ENCODE measurements at places on chromosomes 6 and 20.
A peak's percentile ranks its signal among the peaks of the same experiment; 100 is the strongest.

GRCh38 chr6:37131104-37131959, 38.6 kb upstream of the PIM1 start:
- no peak for DNase-seq

- no peak for DNase-seq
These were observed 40.3 kb downstream of the IL22RA2 start for GRCh38 chr6:137133122-137133521.

GRCh38 chr6:127586372-127586771, 9.4 kb downstream of the C6orf58 start:
- no peak for DNase-seq

- DNase-seq, result no peak
These were observed 844.3 kb downstream of the TBC1D32 start for GRCh38 chr6:120489941-120490340.

DNA sequence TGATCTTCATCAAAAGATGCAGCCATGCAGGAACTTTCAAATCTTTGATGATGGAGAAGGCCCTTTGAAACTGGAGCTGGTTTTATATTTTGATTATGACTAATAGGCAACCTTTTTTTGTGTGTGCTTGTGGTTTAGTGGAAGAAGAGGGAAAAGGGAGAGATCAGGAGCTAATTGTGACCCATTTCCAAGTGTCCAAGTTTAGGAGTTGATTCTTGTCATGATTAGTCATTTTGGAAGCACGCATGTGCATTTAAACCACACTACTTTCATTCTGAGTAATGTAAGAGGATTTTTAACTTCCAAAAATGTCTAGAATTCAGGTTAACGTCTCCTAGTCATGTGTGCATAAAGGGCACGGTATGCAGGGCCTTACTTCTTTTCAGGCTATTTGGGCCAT, 3.5 kb downstream of the FOXO3 start:
- DNase-seq, result no peak

GRCh38 chr20:45087097-45087790, 13.7 kb downstream of the KCNS1 start:
- DNase-seq, result no peak

DNA sequence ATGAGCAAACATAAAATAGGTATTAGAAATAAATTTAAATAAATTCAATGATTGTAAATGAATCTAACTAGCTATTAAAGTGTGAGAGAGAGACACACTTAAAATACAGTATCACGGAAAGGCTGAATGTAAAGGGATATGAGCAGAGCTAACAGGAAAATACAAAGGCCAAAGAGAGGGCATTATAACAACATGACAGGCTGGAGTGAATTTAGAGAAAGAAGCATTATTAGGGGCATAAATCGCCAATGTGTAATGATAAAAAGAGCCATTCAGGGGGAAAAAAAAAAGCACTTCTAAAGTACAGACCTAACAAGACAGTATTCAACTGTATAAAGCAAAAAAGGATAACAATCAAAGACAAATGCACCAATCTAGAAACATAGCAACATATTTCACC, 28.1 kb downstream of the DACT2 start:
- no peak for DNase-seq

DNA sequence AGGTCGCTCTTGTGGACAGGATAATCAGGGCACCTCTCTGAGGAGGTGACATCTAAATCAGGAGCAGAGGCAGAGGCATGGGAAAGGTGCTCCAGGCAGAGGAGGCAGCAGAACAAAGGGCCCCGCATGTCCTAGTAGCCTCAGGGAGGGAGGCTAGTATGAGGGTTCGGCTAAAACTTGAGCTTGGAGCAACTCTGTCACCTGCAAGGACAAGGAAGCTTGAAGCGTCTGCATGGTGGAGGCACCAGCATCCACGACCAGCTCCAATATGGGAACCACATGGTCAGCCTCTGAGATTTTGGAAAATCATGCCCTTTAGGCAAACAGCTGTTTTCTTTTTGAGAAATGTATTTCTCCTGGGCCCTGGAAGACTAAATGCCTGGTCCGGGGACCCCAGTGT, 13.0 kb upstream of the MPC1 start:
- DNase-seq, result no peak

DNA sequence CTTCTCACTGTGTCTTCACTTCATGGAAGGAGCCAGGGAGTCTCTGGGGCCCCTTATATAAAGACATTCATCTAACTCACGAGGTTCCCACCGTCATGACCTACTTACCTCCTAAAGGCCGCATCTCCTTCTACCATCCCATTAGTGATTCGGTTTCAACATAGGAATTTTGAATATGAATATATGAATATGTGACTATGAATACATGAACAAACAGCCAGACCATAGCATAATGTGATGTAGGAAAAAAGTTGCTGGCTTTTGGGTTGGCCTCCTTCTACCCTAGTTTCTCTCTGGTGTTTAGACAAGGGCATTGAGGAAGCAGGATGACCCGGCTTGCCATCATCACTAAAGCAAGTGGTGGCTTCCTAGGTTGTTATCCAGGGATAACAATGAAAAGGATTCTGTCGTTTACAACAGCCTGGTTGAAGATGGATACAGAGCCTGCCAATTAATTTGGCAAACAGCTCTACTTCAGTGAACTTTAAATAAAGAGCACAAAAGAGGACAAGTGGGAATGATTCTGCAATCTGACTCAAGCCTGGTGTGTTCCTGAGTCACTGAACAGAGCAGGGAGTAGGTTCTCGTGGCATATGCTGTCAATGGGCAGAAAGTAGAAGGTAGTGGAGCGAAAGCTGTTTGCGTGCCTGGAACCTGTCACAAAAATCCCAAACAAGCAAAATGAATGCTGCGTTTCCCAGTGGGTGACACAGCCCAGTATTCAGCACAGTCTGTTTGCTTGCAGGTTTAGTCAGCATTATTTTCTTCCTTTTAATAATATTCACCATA, 44.0 kb upstream of the DOK5 start:
- DNase-seq, result no peak

DNA sequence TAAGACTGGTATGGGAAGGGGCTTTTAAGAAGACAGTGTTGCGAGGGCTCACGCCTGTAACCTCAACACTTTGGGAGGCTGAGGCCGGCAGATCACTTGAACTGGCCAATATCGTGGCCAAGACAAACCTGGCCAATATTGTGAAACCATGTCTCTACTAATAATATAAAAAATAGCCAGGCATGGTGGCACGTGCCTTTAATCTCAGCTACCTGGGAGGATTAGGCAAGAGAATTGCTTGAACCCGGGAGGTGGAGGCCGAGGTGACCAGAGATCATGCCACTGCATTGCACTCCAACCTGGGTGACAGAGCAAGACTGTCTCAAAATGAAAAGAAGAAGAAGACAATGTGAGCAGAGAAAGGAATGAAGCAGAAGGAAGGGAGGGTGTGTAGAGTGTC, 242.2 kb downstream of the TSHZ2 start:
- DNase-seq, result no peak

DNA sequence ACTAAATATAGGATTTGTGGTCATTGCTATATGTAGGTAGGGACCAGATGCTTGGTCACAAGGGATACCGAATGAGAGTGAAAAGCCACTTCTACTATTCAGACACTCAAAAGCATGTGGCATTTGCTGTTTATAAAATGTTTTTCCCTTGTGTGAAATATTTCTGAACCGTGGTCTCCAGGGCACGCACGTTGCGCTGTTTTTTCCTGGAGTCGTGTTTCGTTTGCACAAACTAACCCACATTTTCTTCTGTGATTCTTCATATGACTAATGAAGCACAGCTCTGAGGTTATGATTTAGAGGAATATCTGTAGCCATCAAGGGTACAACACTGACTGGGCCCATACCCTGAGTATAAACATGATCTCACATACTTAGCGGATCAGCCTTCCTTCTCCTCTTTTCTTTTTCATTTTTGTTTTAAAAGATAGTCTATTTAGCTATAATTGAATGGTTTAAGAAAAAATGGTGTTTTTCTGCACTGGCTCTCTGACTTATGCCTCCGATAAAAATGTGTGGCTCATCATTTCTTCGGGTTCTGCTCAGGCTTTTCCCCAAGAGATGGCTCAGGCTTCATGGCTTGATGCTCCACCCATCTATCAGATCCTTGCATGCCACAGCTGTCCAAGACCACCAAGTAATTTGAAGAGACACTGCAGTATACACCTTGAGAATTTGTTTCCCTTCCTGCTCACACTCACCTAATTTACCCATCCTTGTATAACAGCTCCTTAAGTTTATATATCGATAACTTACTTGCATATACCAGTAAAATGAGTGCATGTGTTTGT, 59.9 kb upstream of the HBS1L start:
- peak; percentile 53 for DNase-seq

- no peak for DNase-seq
These were observed 33.1 kb downstream of the PTPN1 start for GRCh38 chr20:50543326-50543725.

DNA sequence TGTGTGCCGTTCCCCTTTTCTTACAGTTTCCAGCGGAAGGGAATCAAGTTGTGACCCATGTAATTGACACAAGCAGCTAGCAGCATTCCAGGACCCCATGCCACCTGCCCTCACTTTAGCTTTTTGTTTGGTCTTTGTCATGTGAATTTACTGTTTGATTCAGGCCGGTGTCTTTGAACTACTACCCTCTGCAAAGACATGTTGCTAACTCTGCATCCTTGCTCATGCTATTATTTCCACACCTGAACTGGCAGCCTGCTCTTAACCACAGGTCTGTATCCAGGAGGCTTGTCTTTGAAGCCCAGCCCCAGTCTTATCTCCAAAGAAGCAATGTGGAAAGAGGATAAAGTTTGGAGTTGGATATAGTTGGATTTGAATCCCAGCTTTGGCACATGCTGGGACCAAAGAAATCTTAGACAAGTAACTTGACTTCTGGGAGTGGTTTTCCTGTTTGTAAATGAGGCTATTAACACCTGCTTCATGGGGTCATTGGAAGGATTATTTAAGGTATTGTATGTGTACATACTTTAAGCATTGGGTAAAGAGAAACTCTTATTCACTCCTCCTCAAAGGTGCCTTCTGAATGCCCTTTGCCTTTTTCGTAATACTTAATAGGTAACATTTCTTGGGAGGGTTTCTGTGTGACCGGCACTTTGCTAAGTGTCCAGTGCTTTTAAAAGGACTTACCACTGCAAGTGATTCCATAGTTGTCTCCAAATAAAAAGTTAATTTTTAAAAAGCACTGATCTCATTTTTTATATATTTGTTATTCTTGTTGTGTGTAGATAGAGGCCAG, 52.4 kb downstream of the RALY start:
- DNase-seq, result no peak

DNA sequence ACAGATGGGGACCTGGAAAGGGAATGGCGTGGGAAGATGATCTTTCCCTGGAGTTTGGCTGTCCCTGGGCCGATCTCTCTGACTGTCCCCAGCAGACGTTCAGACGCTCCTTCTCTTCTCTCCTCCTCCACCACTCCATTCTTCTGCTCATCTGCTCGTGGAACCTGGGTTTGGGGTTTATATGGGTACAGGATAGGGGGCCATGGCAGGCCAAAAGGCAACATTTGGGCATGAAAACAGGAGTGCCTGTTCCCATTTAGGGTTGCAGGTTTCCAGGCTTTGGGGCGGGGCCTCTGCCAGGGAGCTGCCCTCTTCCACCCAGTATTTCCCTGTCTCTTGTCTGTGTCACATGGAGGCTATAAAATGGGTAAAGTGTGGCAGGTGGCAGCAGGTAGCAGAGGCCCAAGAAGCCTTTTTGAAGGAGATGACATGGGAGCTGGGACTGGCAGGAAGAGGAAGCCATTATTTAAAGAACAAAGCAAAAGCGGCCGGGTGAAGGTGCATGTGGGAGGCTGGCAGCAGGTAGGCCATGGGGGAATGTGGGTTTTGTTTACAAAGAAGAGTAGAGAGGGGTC, 203.7 kb downstream of the BMP7 start:
- DNase-seq, result no peak

DNA sequence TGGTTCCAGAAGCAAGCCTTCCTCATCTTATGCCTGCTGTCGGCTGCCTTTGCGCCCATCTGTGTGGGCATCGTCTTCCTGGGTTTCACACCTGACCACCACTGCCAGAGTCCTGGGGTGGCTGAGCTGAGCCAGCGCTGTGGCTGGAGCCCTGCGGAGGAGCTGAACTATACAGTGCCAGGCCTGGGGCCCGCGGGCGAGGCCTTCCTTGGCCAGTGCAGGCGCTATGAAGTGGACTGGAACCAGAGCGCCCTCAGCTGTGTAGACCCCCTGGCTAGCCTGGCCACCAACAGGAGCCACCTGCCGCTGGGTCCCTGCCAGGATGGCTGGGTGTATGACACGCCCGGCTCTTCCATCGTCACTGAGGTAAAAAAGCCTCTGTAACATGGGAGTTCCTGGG, 366 bp downstream of the SLC22A1 start:
- no peak for DNase-seq

GRCh38 chr20:41276317-41276751, 41.2 kb downstream of the ZHX3 start:
- no peak for DNase-seq

- DNase-seq, result no peak
These were observed 116.0 kb upstream of the SLC35B3 start for GRCh38 chr6:8551386-8551785.

GRCh38 chr6:99603421-99604165, 3.0 kb upstream of the PRDM13 start:
- no peak for DNase-seq

DNA sequence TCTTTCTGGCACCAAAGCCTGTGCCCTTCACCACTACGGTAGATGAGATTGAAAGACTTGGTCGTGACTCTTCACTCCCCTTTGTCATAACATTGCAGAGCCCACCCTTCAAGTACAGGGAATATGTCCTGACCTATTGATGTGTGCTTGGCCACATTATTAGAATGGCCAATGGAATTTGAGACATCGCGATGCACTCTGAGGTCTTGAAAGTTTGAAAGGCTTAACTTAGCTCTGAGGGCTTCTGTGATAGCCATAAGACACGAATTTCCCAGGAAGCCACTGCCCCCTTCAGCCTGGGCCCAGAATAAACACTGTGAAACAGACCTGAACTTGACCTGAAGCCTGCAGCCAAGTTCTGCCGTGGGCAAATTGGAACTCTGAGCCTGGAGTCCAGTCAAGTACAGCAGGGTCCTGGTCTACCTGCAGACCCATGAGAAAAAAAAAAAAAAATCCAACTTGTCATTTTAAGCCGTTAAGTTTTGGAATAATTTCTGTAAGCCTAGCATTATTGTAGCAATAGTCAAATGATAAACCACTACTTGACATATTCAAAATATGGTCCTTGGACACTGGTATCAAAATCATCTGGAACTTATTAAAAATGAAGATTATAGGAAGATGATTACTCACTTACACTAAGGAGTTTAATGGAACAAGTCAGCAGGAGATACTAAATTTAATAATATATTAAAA, 36.9 kb upstream of the TRAF3IP2 start:
- peak; percentile 12 for DNase-seq

- peak; percentile 59 for DNase-seq
These were observed 23.2 kb downstream of the ZNF311 start for GRCh38 chr6:28981833-28982475.

- DNase-seq, result no peak
These were observed 19.9 kb upstream of the CRIP3 start for GRCh38 chr6:43328528-43328927.

Data from activated T-helper 1 cell treated with anti-CD3 and anti-CD28 coated beads, Interleukin-12 subunit alpha, Interleukin-12 subunit beta, Interleukin-2, Interleukin-4 antibody, amounts not matched to agents 30 ng/mL and 10 ng/mL and 1 ng/mL, durations not matched to agents 14 hours and 24 hours and 36 hours (primary cell).